RWPE2 (cell line): ENCODE measurements at places on chromosomes 3 and 15.

DNA sequence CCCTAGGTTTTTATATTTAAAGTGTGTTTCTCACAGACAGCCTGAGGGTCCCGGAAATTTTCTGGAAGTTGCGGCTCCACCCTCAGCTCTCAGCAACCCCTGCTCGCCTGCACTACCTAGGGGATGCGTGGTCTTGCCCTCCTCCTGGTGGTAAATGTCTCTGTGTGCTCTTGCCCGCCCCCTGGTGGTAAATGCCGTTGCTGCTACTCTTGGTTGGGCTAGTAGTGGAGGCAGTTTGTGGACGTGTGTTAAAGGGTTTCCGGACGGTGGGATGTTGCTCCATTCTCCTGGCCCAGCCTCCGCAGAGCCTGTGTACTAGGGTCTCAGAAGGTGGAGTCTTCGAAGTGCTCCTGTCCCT lies 27.4 kb downstream of the STOML1 start:
- DNase-seq, result peak; percentile 79

GRCh38 chr3:14429237-14429636 lies 26.8 kb downstream of the SLC6A6 start:
- DNase-seq, result no peak

DNA sequence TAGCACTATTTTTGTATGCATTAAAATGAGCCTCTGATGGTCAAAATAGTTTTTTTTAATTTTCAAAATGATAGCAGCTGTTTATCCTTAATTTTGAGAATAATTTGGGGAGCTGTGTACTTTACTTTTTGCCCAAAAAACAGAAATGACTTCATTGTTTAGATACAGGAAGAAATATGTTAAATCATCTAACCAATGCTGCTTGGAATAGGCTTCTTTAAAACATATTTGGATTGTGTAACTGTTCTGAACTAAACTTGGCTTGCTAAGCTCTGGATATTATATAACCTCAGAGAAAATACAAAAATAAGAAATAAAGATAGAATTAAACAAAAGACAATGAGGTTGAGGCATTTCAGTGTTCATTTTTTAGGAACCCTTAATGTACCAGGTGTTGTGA lies 119.3 kb downstream of the SERPINI1 start:
- no peak for DNase-seq

DNA sequence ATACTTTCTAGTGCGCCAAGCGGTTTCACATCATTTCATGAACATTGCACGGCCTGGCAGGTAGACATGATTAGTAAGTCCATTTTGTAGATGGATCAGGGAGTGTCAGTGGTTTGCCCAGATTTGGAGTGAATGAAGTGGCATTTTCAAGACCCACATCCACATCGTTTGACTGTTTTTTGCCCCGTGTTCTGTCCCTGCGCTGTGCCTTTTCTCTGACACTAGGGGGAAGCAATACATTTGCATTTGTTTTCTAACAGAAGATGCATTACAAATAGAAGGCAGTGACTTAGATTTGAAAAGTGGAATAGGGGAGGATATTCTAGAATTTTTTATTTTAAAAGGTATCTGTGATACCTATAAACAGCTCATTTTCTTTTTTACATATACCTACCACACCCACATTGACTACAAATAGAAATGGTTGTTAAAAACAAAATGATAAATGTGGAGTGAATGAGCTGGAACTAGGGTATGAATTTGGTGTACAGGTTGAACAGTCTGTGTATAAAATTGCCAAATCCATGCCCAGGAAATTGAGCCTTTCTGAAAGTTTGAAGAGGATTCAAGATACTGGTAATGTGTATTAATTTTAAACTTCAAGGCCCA lies 98.0 kb downstream of the USP13 start:
- DNase-seq, result no peak
